ENCODE measurements at places on chromosomes 11 and 22.

- DNase-seq, result no peak
Observed at GRCh38 chr22:26494506-26494905, 10.8 kb downstream of the SRRD start.

DNA sequence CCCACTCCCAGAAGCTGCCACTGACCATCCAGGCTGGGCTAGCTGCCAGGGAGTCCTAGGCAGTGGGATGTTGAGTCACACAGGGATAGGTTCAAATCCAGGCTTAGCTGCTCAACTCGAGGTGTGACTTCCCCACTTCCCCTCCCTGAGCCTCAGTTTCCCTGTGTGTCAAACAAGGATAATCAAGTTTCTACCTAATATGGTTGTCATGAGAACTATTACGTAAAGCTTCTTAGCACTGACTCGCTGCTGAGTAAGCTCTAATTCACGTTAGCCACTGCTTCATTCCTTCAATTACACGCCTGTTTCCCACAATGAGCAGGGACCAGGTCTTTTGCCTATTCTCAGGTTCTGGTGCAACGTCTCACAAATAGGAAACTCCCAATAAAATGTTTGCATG lies 67.7 kb downstream of the SEZ6L start:
- DNase-seq, result no peak

GRCh38 chr11:8340296-8340695 lies 76.6 kb upstream of the LMO1 start:
- DNase-seq, result no peak

DNA sequence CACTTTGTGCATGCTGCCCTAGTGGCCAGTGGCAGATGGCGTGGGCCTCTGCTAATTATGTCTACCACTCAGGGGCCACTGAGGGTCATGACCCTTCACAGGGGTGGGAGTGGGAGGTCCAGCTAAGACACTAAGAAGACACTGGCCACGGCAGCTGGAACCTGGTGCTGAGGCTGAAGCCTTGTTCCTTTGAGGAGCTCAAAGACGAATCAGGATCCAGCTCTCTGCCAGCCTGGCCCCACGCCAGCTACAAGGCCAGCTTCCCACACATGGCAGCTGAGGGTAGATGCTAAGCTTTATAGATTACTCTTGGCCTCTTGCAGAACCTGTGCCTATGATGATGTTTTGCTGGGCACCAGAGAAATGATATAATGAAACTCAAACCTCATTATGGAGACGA lies 226.3 kb downstream of the DSCAML1 start:
- no peak for DNase-seq

GRCh38 chr11:10777806-10778205 lies 26.8 kb downstream of the CTR9 start:
- no peak for DNase-seq

GRCh38 chr22:49948958-49949913 lies 11.3 kb upstream of the PIM3 start:
- DNase-seq, result peak; percentile 77

DNA sequence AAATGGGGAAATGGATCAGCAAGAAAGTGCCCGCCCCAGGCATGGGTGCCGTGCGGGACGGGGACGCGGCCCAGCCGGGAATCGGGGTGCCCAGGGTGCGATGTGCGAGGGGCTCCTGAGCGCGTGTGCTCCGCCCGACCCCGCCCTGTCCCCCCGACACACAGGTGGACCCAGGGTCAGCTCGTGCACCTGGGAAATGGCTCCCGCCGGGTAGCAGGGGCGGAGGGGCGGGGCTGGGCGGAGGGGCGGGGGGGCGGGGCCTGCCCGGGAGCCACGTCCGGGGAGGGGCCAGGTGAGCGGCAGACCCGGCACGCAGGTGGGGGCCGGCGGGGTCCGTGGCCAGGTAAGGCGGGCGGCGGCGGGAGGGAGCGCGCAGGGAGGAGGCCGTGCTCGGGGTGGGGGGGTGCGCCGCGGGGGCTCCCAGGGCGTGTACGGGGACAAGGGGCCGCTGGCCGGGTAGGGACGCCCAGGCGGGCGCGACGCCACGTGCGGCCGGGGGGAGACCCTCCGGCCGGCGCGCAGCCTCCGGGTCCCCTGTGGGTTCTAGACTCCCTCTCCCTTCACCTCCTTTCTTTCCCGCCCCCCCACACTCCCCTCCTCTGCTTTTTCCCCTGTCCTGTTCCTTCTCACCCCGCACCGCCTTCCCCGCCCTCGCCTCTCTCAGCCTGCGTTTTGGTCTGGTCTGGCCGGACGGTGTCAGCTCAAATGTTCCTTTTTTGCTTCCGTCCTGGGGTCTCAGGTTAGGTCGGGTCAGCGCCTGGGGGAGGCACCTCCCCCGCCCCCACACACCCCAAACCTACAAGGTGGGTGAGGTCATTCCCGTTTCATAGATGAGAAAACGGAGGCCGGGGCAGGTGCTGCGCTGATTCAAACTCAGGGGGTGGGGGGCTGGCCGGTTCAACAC lies at the start of gene ARHGAP8:
TSS of gene ARHGAP8 (plus strand) at position 291 of the 904 bp plus-strand sequence. CDS start 33,953 bp downstream, outside the sequence.
- no peak for DNase-seq

- DNase-seq, result no peak
Observed at GRCh38 chr11:130487924-130488815, 39.7 kb downstream of the ADAMTS15 start.

DNA sequence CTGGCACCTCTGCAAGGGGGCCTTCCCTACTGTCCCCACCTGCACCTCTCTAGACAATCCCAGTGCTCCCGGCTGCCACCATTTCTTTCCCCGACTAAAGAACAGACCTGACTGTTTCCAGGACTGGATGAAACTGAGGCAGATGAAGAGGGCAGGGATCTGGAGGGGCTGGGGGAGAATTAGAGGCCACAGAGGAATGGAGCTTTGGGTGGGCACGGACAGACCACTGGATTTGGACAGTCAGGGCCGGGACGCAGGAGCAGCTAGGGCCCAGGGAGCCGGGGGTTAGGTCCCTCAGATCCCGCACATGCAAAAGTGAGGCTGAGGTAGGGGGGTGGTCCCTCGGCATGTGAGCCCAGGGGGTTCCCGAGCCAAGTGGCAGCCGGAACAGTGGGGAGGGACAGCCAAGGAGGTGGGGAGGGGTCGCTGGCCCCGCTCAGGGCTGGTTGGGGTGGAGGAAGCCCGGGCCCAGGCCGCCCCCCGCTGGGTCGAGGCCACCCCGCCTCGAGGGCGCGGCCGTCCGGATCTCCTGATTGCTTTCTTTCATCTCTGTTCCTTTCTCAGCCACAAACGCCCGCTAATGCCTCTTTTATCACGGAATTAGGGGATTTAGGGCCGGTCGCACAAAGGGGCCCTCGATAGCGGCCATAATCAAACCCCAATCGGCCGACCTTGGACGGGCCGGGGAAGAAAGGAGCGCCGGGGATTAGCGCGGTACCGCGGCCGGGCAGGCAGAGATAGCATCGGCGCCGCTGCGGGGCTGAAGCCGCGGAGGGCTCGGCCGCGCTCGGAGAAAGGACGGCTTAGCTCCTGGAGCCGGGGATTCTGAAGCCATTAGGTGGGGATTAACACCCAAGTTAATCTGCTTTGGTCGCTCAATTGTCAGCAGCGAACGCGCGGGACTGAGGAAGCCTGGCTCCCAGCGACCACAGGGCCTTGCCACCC lies 9.3 kb downstream of the SLC25A1 start:
- no peak for DNase-seq

DNA sequence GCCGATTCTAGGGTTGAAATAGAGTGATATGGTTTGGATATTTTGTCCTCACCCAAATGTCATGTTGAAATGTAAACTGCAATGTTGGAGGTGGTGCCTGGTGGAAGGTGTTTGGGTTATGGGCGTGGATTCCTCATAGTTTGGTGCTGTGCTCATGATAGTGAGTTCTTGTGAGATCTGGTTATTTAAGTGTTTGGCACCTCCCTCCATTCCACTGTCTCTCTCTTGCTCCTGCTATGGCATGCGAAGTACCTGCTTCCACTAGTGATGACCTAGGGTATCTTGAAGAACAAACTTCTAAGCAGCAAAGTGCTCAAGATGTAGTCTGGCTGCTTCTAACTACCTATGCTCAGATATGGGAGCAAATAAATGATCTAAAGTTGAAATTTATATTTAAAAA lies 56.0 kb upstream of the TSPAN18 start:
- no peak for DNase-seq

DNA sequence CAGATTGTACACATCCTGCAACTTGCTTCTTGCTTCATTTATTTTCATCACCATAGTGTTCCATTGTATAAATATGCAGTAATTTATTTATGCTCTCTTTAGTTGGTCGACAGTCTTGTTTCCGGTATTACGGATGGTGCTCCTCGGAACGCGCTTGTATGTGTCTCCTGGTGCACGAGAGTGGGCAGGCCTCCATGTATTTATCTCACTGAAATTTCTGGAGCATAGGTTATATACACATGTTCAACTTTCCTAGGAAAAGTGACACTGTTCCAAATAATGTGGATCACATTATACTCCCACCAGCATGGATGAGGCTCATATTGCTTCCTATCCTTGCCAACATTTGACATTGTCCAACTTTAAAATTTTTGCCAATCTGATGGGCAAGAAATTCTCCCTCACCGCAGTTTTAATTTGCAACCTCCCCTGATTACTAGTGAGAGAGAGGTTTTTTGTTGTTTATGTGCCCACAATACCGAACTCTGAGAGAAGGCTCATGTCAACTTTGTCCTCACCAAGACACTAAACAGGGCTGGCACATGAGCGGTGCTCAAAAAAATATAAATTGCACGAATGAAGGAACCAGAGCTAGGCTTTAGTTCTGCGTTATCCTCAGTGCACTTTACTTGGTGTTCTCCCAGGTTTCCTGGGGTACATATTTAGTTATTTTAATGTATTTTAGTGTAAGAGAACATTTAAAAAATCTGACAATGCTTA lies 3.8 kb downstream of the CSNK2A3 start:
- no peak for DNase-seq

GRCh38 chr11:132644520-132645239 lies 887.6 kb downstream of the OPCML start:
- DNase-seq, result no peak

GRCh38 chr22:24002272-24002671 lies 3.0 kb downstream of the GSTT4 start:
- peak; percentile 6 for DNase-seq

DNA sequence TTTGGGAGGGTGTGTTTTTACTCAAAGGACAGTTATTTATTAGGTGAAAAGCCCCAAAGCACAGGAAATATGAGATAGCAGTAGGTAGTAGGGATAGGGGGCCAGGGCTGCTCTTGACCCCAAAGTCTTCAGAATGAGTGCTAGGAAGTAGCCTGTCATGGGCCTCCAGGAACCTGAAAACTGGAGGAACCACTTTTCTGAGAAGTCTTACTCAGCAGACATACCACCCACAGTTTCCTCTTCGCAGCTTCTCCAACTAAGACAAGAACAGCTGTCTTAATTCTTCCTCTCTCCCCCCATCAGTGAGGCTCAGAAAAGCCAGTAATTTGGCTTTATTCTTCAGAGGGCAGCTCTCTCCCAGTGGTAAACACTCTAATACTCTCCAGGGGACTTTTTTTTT lies 84.0 kb upstream of the CTSC start:
- no peak for DNase-seq

- peak; percentile 11 for DNase-seq
Observed at GRCh38 chr11:100575860-100576717, 111.0 kb upstream of the ARHGAP42 start.

- no peak for DNase-seq
Observed at GRCh38 chr11:11119917-11120316, 233.1 kb downstream of the CSNK2A3 start.

DNA sequence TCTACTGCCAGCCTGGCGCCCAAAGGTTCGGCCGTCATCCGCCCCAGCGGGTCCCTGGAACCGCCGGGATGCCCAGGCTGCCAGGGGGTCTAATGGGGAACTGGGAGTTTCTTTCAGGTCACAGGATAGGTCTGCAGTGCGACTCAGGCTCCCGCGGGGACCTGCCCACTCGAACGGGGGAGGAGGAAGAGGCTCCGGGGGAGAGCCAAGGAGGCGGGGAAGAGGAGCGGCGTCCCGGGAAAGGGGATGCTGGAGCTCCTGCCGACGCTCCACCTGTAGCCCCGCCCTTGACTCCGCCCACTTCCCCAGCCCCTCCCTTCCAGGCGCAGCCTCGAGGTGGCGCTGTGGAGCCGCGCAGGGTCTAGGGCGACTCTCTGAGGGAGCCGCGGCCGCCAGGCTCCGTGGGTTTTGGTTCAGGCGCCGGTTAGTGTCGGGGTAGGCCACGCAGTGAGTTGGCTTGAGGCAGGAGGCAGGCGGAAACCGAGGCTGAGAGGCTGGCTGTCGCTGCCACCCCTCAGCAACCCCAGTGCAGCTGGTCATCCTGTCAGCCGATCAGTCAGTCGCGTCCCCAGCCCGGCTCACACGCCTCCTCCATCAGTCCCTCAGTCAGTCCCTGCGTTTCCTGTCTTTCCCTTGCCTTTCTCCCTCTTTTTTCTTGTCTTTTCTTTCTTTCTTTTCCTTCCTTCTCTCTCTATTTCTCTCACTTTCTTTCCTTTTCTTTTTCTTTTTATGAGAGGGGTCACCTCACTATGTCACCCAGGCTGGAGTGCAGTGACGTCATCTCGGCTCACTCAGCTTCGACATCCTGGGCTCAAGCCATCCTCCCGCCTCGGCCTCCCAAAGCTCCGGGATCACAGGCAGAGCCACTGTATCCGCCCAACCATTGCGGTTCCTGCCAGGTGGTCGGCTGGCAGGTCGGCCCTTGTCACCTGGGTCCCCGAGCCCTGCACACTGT lies 26.4 kb downstream of the YWHAH start:
- peak; percentile 90 for DNase-seq

- DNase-seq, result no peak
Observed at GRCh38 chr11:117923275-117923674, 5.9 kb downstream of the TMPRSS13 start.

GRCh38 chr22:22219140-22219996 lies 25.2 kb upstream of the VPREB1 start:
- DNase-seq, result no peak

GRCh38 chr22:35191412-35191811 lies 65.9 kb upstream of the HMGXB4 start:
- DNase-seq, result no peak

DNA sequence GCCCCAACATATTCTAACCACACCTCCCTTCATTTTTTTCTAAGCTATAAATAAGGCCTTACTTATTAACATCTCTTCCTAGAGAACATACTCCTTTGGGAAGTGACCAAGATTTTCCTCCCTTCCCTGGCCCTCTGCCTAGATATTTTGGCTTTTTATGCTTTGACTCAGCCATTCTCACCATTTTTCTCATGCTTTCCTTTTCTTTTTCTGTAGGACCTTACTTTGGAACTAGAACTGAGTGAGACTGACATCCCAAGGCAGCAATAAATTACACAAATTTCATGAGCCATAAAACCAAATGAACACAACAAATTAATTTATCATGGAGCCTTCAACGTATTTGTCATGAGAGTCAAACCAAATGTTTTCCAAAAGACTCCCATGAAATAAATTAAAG lies 142.7 kb upstream of the CTSC start:
- no peak for DNase-seq

GRCh38 chr11:44930588-44931302 lies 19.9 kb downstream of the TP53I11 start:
- no peak for DNase-seq

DNA sequence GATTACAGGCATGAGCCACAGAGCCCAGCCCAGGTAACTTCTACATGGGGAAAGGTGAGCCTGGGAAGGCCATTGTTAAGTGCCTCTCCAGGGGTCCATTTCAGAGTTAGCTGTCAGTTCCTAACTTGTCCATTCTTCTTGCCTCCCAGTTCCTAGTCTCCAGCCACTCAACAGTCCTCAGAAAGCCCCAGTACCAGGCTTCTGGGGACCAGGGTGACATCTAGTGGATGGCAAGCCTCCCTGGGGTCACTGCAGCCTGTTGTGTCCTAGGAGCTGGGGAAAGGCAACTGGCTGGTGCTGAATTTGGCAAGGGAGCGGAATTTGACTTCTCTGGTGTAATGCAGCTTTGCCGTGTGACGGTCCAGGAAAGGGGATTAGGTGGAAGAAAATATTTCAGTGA lies 2.1 kb downstream of the LGALS12 start:
- peak; percentile 99 for DNase-seq
